Hematopoietic multipotent progenitor cell treated with erythropoietin and hydrocortisone succinate and interleukin-3 and kit ligand, for 17 days (in vitro differentiated cells): ENCODE measurements at places on chromosomes 6 and 20.
A peak's percentile ranks its signal among the peaks of the same experiment; 100 is the strongest.

- no peak for DNase-seq
Observed at GRCh38 chr6:137472641-137473137, 21.5 kb downstream of the OLIG3 start.

- DNase-seq = no peak
Observed at GRCh38 chr6:155422635-155423034, 33.0 kb downstream of the NOX3 start.

DNA sequence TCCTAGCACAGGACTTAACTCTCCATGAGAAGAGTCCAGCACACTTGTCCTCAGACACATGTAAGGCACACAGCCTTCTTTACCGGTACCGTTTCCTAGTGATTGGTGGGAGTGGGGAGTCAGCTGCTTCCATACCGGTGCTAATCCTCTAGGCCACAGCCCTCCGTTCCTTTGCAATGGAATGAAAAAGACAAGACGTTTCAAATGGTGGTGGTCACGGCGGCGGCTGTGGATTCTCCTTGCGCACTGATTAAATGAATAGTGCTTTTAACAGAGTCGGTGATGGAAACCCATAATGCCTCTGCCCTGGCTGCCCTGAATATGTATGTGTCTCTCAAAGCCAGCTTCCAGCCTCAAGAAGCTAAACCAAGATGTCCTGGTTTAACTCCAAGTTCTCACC is 34.8 kb upstream of the GABRR1 start:
- DNase-seq = no peak

GRCh38 chr6:37496951-37497885 is 2.5 kb downstream of the CCDC167 start:
- DNase-seq = peak; percentile 70
